Left kidney (tissue), 8 donors: ENCODE measurements at places on chromosomes 5 and 9.

- no peak for DNase-seq
These were observed 92.5 kb downstream of the CDH9 start for GRCh38 chr5:26945901-26946300.

DNA sequence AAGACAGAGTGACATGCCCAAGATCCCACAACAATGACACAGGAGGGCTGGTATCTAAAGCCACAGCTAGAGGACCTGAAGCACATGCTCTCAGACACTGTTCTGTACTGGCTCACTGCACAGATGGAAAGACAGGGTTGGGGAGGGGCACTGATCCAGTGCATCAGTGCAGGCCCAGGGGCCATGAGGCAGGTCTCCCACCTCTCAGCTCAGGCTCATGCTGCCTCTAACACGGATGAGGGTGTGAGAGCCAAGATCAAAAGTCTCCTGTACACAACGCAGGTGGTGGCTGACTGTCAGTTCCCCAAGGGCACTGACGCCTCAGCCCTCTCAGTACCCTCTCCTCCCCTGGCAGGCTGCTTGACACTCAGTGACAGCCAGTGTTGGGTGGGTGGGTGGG lies 10.9 kb downstream of the RAPGEF1 start:
- no peak for DNase-seq

- no peak for DNase-seq
These were observed 93.0 kb downstream of the FANCC start for GRCh38 chr9:95224376-95225019.

DNA sequence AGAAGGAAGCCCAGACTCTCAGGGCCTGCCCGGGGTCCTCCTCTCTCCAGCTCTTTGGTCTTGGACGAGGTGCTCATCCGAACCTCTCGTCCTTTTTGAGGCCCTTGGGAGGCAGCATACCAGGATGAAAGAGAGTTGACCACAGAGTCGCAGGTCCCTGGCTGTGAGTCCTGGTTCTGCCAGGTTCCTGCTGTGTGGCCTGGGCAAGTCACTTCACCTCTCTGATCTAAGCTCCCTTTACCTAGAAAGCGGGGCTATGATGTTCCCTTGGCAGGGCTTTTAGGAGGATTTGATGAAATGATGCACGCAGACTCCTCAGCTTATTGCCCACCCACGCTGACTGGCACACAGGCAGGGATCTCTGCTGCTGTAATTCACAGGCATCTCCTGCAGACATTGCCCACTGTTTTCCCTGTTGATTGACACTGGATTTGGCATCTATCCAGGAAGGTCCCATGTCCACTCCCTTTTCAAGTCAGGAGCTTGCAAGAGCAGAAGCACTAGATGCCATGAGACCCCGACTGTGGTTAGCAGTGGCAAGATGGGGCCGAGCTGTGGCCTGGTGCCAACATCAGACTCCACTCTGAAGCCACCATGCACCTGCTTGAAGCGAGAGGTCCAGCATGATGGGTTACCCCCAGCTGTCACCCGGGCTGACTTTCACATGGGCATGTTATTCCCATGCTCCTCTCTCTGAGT lies 71.5 kb downstream of the MACROH2A1 start:
- DNase-seq = no peak

DNA sequence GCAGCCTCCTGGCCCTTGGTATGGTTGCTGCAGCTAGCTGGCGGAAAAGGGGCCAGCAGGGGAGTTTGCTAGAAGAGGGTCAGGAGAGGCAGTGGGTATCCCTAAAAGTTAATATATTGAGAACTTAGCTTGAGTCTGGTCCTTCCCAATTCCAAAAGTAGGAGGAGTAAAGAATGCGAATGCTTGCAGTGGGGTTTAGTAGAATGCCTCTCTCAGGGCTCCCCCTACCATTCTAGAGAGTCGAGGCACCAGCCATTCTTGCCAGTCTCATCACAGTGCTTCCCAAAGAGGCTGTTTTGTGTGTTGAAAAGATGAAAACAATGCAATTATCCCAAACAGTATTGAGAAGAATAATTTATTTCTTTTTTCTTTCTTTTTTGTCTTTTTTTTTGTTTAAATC lies 26.4 kb downstream of the TTC39B start:
- DNase-seq = no peak

- no peak for DNase-seq
These were observed 5.0 kb upstream of the IRX4 start for GRCh38 chr5:1887588-1888360.

- DNase-seq = no peak
These were observed 505 bp downstream of the C5orf34 start for GRCh38 chr5:43514471-43514815.

DNA sequence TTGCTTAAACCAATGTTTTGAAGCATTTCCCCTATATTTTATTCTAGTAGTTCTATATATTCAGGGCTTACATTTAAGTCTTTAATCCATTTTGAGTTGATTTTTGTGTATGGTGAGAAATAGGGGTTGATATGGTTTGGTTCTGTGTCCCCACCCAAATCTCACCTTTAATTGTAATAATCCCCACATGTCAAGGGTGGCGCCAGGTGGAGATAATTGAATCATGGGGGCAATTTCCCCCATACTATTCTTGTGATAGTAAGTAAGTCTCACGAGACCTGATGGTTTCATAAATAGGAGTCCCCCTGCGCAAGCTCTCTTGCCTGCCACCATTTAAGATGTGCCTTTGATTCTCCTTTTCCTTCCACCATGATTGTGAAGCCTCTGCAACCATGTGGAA lies 92.2 kb upstream of the TBC1D2 start:
- DNase-seq = no peak

DNA sequence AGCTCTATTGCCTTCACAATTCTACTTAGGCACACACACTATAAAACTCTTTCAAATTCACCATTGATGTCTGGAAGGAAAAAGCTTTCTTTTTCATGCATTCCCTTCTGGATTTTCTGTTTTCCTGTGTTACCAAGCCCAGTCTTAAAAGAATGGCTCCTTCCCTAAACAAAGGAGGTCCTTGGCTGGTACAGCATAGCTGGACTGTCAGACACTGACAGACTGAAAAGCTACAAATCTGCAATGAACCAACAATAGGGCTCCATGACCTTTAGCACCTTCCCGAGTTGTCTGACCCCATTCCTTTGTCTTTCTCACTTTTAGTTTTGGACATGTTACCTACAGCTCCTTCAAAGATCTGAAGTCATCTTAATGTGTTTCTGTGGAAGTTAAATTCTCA lies 382.5 kb downstream of the TMEM161B start:
- no peak for DNase-seq

- peak; percentile 73 for DNase-seq
These were observed 2.5 kb downstream of the SLC6A18 start for GRCh38 chr5:1227667-1228066.

DNA sequence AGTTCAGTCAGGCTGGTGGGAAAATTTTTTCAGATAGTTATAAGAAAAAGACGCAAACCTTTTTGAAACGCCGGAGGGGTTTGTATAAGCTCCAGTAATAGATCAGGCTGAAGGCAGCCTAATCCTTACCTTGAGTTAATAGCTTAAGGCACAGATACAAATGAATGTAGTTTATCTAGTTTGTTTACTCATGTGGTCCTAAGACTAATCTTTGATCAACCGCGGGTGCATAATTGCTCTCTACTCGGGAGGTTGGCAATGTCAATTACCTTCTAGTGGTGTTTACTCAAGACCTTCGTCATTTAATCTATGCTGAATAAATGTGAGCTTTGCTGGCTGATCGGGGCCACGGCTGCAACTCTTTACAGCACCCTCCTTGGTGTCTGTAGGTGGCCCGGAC lies 665 bp upstream of the INSL4 start:
- no peak for DNase-seq

DNA sequence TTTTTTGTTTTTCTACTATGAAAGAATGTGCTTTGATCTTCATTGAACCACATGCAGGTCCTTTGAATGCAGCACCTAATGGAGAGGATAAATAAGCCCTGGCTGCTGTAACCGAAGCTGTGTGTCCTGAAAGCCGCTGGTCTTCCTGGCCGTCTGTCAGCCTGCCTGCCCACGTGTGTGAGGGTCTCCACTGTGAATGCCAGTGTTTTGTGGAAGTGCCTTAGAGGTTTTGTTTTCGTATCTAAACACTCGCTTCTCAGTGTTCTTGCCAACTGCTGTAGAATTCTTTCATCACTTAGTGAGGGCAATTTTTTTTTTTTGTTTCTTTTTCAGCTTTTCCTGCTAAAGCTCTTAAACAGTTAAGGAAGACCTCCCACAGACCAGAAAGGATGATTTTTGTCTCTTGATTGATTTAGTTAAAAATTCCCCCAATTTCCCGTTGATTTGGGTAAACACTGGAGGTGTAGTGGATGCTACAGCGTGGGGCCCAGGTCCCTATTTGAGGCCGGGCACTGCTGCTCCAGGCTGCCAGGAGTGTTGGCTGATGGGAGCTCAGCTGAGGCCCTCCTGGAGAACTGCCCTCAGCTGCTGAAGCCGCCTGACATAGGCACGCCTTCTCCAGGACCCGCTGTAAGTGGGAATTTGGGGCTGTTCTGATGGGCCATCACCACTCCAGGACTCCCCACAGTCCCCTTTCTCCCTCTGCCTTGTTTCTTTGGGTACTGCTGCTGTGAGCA lies 29.2 kb upstream of the PTCH1 start:
- DNase-seq = no peak

DNA sequence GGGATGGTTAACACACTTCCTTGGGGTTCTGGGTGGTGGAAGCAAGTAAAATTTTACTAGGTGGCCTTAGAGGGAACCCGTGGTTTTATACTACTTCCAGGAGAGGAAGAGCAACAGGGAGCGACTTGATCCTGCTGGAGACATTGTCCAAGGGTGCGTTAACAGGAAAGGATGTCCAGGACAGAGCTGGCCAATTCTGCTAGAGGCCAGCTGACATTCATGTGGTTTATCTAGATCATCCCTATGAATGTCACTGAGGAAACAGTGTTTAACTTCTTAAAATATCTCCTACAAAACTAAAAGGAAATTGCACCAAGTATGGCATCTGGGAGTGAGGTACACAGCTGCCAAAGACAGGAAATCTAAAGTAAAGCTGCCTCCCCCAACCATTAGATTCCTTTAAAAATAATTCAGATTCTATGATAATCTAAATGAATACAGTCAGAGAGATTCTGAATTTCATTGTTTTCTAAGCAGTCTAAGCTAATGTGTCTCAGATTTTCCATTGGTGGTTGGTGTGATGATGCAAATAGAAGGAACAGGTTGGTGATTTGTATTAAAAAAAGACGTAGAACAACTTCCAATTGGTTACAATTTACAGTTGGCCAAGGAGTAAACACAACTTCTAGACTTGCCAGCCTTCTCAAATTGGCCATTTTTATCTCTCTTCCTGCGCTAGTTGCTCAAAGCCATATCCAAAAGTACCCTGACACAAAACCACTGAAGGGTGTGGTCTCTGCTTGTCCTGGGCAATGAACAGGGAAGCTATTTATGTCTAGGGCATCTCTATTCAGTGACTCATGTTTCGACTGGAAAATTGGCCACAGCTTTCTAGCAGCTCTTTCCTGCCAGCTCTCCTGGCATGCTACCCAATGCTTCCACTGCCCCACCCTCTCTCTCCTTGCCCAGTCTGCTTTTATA lies 574.7 kb upstream of the MEF2C start:
- no peak for DNase-seq

GRCh38 chr9:35844628-35845270 lies 15.7 kb downstream of the TMEM8B start:
- DNase-seq = peak; percentile 55

GRCh38 chr5:137400571-137400970 lies 98.6 kb downstream of the SPOCK1 start:
- no peak for DNase-seq

GRCh38 chr9:129841071-129841470 lies 5.8 kb downstream of the USP20 start:
- DNase-seq = no peak

GRCh38 chr5:172602783-172603231 lies 38.3 kb upstream of the NEURL1B start:
- peak; percentile 44 for DNase-seq

GRCh38 chr9:131522257-131523085 lies 8.6 kb downstream of the UCK1 start:
- DNase-seq = no peak

DNA sequence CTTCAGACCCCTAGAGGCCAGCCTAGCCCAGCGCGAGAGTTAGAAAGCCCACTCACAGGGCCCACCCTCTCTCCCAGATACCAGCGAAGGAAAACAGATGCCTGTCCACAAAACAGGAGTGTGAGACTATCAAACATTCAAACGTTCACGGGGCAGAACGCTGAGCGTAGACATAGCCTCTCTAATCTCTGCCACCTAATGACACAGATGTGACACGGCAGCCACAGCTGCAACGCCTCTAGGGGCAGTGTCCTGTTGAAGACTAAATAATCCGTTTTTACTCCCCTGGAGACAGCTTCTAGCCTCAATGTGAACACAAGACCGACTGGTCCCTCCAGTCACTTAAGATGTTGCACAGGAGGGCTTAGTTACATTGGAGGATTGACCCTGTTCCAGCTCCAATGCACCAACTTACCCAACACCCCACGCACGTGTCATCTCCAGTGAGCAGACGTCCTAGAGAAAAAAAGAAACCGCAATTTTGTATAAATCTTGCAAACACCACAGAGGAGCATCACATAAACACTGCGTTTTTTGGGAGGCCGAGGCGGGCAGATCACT lies 14.3 kb downstream of the DIPK1B start:
- no peak for DNase-seq

DNA sequence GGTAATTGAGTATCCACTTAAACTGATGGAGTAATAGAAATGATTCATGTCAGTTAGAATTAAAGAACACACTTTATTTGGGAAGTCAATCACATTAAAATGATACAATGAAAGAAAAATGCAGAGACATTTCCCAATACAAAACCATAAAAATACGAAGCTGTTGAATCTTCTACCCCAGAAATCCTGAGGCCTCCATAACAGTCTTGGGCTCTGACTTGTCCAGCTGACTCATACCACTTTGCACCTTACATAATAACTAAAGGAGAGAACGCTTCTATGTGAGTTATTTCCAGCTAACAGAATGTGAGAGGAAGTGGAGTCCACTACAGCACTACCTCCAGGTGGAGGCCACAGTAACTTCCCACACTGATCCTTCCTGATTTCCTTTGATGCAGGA lies 305.0 kb downstream of the MRPS30 start:
- DNase-seq = no peak

DNA sequence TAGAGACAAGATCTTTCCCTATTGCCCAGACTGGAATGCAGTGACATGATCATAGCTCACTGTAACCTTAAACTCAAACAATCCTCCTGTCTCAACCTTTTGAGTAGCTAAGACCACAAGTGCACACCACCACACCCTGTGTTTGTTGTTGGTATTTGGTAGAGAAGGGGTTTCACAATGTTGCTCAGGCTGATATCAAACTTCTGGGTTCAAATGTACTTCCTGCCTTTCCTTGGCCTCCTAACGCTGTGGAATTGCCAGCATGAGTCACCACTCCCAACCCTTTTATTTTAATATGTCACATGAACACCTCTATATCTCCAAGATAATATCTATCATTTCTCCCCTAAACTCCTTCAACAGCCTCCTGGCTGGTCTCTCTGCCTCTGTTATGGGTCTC lies 719.0 kb downstream of the PTPRD start:
- no peak for DNase-seq

GRCh38 chr5:672329-673160 lies 20.6 kb downstream of the TPPP start:
- peak; percentile 93 for DNase-seq

DNA sequence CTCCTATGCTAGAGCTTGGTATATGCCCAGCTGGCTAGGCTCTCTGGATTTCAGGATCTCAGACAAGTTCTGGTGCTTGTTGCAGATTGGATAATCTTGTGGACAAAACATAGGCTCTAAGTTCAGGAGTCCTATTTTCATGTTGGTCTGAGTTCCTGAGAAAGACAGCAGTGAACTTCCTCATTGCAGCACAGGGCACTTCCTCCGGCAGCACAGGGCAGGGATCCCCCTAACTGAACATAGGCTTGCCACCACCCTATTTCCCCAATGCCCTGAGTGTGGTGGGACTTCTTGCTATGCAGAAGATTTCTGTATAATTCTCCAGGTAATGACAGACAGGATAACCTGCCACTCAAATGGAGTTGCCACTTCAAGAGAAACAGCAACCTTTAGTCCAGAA lies 220.1 kb downstream of the PIK3R1 start:
- no peak for DNase-seq
